Ureter (tissue), 1 donor: ENCODE measurements at places on chromosomes 4 and X. TPM values are rescaled to one million over a fixed set of nuclear protein-coding genes. Genes with fewer than 3 reads are reported as not detected.
A peak's percentile ranks its signal among the peaks of the same experiment; 100 is the strongest.

GRCh38 chr4:11813951-11814446, 385.3 kb upstream of the HS3ST1 start:
- DNase-seq, result no peak

- DNase-seq, result no peak
Measured at GRCh38 chr4:26780539-26780938, 80.1 kb upstream of the STIM2 start.

DNA sequence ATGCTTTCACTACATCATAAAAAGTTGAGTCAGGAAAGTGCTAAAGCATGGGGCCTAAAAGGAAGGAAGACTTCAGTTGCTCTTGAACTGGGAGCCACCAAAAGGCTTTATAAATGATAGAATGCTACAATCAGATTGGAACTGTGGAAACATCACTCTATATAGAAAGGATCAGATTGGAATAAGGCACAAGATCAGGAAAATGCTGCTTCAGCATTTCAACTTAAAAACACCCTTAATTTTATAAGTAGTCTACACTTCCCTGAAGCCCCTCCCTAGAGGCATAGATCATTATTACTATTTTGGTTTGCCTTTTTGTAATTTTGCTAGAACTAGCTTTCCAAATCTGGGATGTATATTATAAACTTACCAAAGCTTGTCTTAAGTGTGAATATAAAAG, 170.7 kb downstream of the FANCB start:
- DNase-seq, result no peak

- DNase-seq, result no peak
Measured at GRCh38 chrX:40154853-40155588, 57.3 kb upstream of the BCOR start.

DNA sequence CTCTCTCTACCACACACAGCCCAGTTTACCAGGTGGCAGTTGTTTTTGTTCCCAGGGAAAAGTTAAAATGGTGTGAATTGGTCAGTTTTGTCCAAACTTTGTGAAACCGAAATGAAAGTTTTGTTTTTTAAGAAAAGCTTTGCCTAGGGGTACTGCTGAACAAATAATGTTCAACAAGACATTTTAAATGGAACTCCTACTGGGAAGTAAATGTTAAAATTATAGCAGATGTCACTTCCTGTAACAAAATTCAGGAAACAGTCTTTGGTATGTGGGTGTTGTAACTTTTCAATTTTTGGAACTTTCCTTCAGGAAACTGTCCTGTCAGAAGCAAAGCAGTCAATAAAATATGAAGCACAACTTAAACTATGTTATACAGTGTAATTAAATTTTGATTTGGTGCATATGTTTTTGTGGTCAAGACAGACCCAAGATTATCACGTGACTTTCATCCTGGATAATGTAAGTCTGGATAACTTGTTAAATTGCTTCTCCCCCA, 79.5 kb downstream of the AFF1 start:
- DNase-seq, result no peak

DNA sequence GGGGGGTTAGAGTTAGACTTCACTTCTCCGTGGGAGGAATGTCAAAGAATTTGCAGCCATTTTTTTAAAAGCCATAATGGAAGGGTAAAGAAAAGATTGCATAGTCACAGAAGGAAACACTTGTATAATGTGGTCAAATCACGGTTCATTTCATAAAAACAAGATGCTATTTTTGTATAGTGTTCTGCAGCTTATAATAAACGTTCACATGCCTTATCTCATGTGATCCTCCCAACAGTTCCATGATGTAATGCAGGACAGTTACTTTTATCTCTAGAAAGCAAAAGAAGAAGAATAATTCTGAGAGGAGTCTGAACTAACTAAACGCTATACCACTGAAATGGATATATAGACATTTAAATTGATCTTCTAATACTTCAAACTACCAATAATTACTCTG, 71.3 kb upstream of the CAMK2D start:
- no peak for DNase-seq

- no peak for DNase-seq
Measured at GRCh38 chr4:28092610-28093009, 1232.0 kb downstream of the STIM2 start.

- DNase-seq, result no peak
Measured at GRCh38 chr4:55754754-55755350, 64.7 kb upstream of the EXOC1L start.

DNA sequence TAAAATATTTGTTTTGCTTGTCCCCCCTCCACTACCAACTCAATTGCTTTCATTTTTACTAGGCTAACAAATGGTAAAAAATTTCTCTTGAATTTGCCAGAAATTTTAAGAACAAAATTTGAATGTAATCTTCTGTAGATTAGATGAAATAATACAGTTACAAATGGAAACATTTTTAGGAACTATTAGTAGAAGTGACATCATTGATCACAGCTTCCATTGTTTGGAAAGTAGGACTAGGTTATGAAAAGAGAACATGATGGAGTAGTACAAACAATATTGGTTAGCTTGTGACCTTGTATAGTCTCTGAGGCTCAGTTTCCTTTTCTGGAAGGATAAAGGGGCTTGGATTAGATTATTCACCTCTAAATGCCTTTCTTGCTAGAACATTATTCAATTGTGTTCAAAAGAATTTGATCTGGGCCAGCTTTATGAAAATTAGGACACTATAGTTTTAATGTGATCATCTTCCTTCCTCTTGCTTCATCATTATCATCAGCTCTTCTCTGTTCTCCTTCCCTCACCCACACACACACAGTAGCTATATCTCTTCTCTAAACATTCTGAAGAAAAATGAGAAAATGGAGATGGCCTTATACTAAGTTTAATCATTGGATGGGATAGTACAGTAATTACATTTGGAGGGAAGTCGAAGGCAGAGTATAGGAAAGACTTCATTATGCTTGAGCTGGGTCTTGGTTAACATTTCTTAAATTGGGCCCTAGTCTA, 9.9 kb downstream of the MTMR1 start:
- no peak for DNase-seq

DNA sequence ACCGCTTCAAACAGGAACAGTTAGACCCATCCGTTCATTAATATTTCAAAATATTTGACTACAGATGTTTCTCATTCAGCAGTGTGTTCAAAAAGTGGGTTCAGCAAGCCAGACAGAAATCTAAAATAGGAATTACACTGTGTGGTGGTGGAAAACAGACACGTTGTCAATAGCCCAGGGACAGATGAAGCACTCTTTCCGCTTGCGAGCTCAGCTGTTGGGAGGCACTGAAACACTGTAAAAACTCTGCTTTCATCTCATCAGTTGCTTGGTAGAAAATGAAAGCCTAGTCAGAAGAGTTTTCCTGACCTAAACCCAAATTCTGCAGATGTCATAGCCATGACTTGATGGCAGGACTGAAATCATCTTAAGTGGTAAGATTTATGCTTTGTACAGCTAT, 38.5 kb downstream of the LRP2BP start:
- DNase-seq, result no peak

GRCh38 chr4:100566396-100566795, 48.6 kb upstream of the EMCN start:
- no peak for DNase-seq

- no peak for DNase-seq
Measured at GRCh38 chr4:150167054-150167453, 88.8 kb downstream of the DCLK2 start.

DNA sequence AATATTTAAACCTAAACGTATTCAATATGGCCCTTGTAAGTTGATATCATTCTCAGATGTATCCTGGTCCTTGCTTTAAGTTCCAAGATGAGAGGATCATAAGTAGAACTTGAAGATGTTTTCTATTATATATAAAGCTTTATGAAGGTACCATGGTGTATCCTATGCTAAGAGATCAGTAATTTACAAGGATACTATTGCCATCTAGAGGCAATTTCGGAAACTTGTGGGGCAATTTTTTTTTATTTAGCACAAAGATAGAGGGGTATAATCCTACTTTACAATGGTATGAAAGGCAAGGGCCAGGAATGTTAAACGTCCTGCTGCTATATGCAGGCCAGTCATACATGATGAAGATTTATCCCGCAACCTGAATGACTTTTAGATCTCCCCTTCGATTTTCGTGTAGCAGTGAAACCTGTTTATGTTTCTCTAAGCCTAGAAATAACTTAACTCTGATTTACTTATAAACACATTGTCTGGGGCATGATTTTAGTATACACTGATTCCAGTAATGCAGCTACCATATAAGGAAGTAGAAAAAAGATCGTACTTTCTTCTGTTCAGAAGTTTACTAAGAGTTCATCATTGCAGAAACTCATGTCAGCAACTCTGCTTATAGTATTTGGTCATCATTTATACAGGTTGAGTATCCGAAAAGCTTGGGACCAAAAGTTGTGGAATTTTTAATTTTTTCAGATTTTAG, 2.6 kb downstream of the SLC25A31 start:
- no peak for DNase-seq

DNA sequence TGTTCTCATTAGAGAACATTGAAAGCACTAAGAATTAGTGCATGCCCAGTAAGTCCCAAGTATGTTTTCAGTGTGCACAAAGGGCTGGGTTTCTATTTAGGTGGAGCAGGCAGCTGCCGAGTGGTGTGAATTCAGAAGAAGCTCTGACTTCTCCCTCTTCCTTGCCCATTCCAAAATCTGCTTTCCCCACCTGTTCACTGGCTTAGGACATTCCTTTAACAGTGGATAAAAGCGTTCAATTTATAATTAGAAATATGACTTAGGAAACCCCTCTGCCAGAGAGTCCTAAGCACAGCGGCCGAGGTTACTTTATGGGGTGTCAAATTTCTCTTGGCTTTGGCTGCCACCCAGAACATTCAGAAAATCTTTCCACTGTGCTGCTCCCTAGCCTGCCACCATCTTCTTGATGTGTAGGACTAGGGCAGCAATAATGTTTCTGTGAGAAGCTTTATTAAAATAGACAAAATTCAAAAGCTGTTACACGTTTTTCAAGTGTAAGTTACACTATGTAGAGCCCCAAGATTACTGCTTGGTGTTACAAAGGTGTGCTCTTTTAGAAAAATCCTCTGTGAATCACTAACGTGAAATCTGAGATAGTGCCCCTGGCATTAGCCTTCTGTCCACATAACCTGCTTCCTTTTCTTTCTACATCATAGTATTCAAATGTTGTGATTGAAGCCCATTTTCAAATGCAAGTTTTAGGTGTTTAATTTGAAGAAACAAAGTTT, 191.6 kb upstream of the ANKRD50 start:
- DNase-seq, result no peak

DNA sequence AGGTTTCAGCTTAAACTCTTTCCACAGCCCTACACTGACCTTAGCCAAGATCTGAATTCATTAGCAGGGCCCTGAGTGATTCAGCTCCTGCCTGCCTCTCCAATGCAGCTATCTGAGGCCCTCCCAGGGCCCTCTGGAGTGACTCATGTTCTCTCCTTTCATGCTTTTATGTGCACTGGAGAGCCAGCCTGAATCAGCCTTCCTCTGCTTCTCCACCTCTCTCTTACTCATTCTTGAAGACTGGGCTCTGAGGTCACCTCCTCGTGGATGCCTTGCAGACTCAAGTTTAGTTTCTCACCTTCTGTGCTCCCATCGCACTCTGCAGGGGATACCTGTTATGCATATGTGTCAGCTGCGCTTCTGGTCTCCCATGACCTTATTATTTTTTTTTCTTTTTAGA, 3.1 kb upstream of the OCIAD2 start:
- no peak for DNase-seq

DNA sequence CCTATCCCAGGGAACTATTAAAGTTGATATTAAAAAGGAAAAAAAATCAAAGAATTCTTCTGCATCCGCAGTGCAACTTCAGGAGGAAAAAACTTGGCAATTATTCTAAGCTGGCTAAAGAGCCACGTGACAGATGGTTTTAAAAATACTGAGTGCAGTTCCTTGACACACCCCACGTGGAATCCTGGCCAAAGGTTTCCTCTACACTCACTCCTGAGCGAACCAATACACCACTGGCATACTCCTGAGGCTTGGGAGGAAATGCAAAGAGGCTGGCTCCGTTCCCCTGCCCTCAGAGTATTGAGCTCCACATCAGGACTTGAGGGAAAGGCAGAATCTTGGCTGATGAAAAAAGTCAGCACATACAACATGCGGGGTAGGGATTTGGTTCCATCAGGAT, 133.8 kb upstream of the ATP6AP2 start:
- DNase-seq, result peak; percentile 59

GRCh38 chrX:119694601-119695534, 1.9 kb upstream of the SEPTIN6 start:
- DNase-seq, result no peak

- no peak for DNase-seq
Measured at GRCh38 chr4:165394275-165394674, 15.5 kb downstream of the CPE start.

DNA sequence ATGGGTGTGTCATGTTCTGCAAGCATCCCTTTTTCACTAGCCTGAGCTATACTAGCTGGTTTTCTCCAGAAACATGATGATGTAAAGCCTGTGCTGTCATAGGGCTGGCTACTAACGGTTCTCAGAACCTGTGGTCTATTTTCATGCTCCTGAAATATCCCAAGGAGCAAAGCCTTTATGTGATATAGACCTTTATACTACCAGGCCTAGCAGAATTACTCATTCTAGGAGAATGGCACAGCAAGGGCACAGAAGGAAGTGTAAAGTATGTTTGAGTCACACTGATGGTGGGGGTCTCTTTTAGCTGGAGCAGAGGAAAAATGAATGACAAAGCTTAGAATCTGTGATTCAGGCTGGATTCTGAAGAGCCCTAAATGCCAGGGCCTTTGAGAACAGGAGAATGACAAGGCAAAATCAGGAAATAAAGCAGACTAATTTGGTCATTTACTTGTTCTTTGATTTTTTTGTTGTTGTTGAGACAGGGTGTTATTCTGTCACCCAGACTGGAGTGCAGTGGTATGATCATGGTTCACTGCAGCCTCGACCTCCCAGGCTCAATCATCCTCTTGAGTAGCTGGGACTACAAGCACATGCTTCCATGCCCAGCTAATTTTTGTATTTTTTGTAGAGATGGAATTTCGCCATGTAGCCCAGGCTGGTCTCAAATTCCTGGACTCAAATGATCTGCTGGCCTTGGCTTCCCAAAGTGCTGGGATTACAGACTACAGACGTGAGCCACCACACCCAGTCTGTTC, 11.8 kb downstream of the TCEAL1 start:
- no peak for DNase-seq

DNA sequence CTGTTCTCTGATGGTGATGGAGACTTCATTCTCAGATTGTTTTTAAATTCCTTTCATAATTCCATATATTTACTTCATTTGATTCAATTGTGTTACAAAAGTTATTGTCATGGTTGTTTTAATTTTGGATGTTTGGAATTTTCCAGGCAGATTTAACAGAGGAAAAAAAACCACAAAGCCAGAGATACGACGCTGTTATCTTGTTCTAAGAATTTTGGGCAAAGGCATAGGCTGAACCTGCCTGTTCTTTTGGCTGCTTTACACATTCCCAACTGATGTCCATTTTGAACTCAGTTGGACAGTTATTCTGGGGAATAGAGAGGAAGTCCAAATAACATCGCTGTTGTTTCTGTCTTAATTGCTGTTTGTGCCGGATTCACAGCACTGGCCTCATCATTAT, 65.7 kb downstream of the LINC00632 start:
- DNase-seq, result no peak

GPR34 gene
- total RNA-seq, result 7.1 TPM

CLTRN gene
- 2.2 TPM for total RNA-seq

L1CAM gene
- total RNA-seq, result 3.8 TPM

UGT2B11 gene
- total RNA-seq, result not detected

FSTL5 gene
- total RNA-seq, result not detected

GK gene
- total RNA-seq, result 14.1 TPM
